Stimulated activated CD4-positive, alpha-beta T cell treated with anti-CD3 and anti-CD28 coated beads, Interleukin-12 subunit alpha, Interleukin-12 subunit beta, amount 100 ng/mL, for 24 hours (primary cell): ENCODE measurements at places on chromosomes 2 and 18.

DNA sequence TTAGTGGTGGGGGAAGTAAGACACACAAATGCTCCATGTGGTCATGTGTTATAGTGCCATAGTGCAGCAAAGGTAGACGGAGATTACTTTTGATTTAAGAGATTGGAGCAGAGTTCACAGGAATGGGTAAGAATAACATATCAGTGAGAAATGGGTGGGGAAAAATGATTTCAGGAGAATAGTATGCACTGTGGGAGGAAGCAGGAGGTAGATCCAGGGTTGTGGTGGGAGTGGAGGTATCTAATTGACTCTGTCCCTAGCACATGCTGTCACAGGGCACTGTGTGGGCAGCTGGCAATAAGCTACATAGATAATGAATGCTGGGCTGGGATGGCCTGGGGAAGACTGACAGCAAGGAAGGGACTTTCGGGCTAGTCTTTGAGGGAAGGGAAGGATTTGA, 65.3 kb downstream of the STAT1 start:
- DNase-seq = no peak

DNA sequence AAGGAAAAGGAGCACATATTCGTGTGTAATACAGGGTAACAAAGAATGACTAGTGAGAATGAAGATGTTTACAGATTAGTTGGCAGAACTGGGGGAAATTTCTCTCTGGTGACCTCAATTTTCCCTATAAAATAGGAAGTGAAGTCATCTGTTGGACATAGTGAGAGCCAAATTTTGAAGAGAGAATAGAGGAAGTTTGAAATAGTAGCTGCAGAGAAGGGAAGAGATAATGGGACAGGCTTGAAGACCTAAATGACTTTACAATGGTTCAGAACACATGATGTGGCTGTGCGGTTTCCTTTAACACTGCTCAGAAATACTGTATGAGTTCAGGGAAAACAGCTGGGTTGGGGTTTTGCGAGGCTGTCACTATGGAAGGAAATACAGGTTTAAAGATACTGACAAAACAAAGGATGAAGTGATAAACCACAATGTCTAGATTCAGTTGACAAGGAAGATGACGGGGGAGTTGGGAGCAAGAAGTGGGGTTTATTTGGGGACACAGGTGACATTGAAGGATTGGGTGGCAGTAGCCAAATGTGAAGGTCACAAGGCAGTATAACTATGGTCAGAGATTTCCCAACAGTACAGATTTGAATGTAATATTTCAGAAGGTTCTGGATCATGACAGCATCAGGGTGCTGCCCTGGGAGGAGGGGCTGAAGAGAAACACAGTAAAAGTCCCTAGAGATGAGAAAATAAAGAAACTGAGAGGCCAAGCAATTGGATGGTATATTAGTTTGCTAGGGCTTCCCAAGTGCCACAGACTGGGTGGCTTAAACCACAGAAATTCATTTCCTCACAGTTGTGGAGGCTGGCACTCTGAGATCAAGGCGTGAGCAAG, 82.6 kb upstream of the TANK start:
- DNase-seq = peak; percentile 52

DNA sequence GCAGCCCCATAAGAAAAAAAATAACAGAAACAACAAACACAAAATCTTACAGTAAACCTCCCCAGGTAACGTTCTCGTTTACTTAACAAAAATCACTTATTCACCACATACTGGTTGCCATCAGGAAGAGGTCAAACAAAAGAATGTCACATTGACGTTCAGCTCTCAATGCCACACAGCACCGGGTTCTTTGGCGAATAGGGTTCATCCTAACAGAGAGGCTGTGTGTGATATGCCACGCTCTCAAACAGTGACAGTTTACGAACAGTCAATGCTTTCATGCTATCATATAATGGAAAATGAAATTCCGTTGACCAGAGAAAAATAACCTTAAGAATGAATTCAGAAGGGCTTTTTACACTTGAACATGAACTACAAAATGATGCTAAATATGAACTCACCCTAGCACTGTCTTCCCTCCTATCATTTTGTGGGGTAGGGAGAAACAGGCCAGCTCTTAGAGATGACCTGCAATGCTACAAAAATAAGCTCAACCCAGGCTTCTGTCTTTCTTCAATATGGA, 2.0 kb downstream of the TMEM163 start:
- DNase-seq = no peak

DNA sequence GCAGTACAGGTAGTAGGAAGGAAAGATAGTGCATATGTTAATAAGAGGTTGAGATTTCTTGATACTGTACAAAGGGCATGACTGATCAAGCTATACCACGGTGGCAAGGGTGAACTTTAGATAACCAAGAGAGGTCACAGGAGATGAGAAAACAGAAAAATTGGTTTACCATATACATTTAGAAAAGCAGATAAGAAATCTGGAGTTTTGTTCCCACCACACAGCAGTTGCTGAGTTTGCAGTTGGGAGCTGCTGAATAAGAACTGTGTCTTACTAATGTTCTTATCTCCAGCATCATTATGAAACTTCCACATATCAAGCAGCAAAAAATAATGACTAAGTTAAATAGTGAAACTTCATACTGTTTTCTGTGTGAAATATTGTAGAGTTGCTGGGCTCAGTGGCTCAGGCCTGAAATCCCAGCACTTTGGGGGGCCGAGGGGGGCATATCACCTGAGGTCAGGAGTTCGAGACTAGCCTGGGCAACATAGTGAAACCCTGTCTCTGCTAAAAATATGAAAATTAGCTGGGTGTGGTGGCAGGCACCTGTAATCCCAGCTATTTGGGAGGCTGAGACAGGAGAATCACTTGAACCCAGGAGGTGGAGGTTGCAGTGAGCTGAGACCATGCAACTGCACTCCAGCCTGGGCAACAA, 12.0 kb upstream of the IMPACT start:
- DNase-seq = no peak

- no peak for DNase-seq
Measured at GRCh38 chr2:24766609-24767008, 26.6 kb downstream of the PTRHD1 start.

DNA sequence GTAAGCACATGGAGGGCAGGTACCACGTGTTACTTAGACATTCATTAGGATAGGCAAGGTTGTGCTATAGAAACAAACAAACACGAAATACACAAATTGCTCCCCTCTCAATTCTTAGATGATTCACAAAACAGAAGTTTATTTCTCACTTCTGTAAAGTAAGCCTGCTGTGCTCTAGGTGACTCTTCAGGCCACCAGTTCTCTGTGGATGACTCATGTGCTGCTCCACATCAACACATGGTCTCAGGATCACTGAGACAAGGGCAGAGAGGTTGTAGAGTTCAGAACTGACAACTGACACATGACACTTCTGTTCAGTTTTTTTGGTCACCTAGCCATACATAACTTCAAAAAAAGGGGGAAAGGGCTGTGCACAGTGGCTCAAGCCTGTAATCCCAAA, 70.6 kb downstream of the DAW1 start:
- no peak for DNase-seq

GRCh38 chr2:170881840-170882239, 47.2 kb upstream of the GORASP2 start:
- no peak for DNase-seq

- no peak for DNase-seq
Measured at GRCh38 chr2:56380861-56381260, 197.1 kb downstream of the CCDC85A start.

DNA sequence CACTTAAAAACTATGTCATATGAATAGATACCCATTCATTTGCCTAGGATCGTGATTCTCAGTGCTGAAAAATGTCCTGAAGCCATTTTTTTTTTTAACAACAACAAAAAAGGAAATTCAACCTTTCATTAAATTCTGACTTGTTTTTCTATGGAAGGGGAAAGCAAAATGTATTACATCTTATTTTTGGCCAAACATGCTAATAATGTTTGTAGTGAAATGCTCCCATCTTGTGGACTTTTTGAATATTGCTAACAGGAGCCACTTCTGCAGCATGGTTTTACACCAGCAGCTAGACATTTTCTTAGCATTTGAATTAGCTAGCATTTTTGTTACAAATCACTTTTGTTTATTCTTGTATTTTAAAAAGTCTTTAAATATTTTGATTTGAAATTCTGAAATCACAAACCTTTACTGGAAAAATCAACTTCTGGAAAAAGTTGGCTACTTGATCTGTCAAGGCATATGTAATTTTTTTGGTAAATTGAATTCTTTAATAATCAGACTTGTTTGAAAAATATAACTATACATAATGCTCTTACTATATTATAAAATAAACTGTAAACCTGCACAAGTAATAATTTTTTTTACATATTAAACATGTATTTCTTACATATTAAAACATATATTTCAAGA, 75.8 kb downstream of the KIDINS220 start:
- no peak for DNase-seq

- DNase-seq = no peak
Measured at GRCh38 chr2:120945091-120945490, 209.4 kb downstream of the GLI2 start.

- no peak for DNase-seq
Measured at GRCh38 chr2:65278531-65278981, 50.9 kb downstream of the ACTR2 start.

- no peak for DNase-seq
Measured at GRCh38 chr2:171958475-171958874, 36.2 kb downstream of the HAT1 start.

- DNase-seq = no peak
Measured at GRCh38 chr2:37602040-37602439, 69.4 kb downstream of the CDC42EP3 start.

DNA sequence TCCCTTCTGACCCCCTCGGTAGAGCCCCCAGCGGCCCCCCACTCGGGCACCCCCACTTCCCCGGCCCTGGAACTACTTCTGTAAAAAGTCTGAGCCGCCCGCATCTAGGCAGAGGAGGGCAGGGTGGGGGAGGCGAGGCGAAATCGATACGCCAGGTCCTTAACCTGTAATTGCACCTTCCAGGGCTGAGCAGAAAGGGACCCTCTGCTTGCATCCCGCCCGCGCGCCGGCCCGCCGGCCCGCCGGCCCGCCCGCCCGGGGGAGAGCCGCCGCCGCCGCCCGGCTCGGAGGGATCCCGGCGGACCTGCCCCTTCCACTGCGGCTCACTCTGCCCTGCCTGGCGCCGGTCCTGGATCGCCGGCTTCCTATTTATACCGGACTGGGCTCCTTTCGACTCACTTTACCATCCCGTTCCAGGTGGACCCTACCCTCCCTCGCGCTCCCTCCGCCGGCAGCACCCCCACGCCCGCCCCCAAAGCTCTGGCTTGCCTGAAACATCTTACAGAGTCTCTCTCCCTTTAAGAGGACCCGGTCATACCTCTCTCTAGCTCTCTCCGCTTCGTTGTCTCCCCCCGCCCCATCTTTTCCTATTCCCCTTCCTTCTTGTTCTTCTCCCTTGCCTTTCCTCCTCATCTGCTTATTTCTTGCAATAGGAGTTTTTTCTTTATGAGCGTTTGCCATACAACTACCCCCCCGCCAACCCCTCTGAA, 797 bp downstream of the KLHL14 start:
- no peak for DNase-seq

- DNase-seq = no peak
Measured at GRCh38 chr2:219099329-219099728, 38.6 kb upstream of the IHH start.

DNA sequence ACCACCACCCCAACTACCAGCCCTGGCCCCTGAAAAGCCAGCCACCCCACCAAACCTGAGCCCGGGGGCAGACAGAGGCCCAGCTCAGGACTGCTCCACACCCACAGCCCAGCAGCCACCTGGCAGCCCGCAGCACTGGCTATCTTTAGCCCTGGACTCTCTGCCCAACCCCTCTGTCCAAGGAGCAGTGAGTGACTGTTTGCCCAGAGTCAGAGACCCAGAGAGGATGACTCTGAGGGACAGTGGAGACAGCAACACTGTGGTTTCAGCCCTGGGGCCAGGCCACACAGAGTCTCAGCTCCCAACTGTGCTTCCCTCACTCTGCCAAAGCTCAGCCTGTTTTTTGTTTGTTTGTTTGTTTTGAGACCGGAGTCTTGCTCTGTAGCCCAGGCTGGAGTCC, 32.6 kb downstream of the BIN1 start:
- no peak for DNase-seq

- DNase-seq = no peak
Measured at GRCh38 chr2:178275600-178275999, 81.3 kb downstream of the OSBPL6 start.

GRCh38 chr2:152465541-152465940, 130.6 kb downstream of the FMNL2 start:
- no peak for DNase-seq

- no peak for DNase-seq
Measured at GRCh38 chr2:210459880-210460279, 16.7 kb downstream of the LANCL1 start.

DNA sequence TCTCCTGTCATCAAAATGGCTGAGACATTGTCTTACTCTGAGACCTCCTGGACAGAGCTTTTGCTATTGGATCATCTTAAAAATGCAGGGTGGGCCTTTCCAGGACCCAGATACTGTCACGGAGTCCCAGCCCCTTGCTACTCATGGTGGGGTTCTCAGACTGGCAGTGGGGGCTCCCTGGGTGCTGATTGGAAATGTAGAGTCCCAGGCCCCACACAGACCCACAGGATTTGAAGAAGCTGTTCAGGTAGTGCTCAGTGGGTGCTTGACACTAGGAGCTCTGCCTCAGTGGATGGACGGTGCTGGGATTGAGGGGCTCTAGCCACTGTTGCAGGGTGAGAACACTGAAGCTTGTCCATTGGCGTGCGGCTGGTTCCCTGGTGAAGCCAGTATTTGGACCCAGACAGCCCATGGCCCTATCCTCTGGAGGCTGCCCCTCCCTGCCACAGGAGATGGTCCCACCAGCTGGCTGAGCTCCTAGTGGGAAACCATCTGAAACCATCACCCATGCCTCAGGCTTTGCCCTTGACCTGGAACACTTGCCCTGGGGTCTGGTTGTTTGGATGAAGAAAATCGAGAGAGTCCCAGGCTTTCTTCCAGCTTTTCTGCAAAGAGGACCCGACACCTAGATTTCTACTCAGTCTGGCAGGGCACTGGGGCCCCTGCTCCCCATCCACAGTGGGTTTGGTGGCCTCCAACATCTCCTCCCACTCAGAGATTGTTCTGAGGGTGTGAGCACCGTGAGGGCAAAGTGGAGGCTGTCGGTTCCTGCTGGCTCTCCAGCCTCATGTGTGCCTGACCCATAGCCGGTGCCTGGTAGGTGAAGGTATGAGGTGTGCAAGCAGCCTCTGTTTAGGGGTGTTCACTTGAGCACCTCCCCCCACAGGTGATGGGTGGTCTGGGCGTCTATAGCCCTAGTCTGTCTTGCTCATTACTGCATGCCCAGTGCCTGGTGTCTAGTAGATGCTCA, 30.1 kb downstream of the MROH2A start:
- no peak for DNase-seq

DNA sequence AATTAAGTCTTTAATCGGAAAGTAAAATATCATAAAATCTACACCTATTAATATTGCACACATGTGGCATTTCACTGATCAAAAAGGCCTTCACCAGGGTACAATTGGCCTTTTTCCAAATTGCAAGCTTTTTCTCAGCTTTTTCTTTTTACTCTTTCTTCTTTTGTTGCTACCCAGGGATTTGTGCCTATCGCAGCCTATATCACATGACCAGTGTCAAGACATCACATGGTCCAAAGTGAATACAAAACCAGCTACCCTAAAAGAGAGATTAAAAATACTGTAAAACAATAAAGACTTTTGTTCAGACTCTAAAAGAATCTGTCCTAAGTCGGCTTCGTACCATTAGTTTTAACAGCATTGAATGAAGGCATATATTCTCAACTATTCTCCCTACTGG, 15.0 kb upstream of the OTX1 start:
- DNase-seq = no peak

GRCh38 chr2:165967746-165968145, 14.2 kb upstream of the TTC21B start:
- DNase-seq = no peak
